ENCODE measurements at places on chromosomes 12 and 14. TPM values are rescaled to one million over a fixed set of nuclear protein-coding genes. Genes with fewer than 3 reads are reported as not detected.

Gene BMAL2
- total RNA-seq = 6.6 TPM

Gene LRRIQ1
- total RNA-seq = not detected

Gene MGP
- 26.6 TPM for total RNA-seq

Gene NKX2-1
- not detected for total RNA-seq

Gene SLC24A4
- not detected for total RNA-seq

Gene PTGER2
- 1.3 TPM for total RNA-seq

Gene FKBP4
- total RNA-seq = 44.9 TPM

Gene ACRBP
- total RNA-seq = 0.23 TPM

Gene C12orf42
- total RNA-seq = not detected

Gene OAS2
- 4.0 TPM for total RNA-seq

Gene SLCO1B3
- total RNA-seq = not detected

Gene KSR2
- total RNA-seq = not detected

Gene TMCC3
- under 0.01 TPM for total RNA-seq

Gene LMNTD1
- total RNA-seq = not detected

Gene ACSM4
- total RNA-seq = not detected

Gene GYS2
- total RNA-seq = not detected

Gene LRCOL1
- not detected for total RNA-seq

Gene POU6F1
- total RNA-seq = 1.5 TPM

Gene DAO
- not detected for total RNA-seq

Gene B3GNT4
- not detected for total RNA-seq

Gene AQP2
- not detected for total RNA-seq

Gene TSPAN8
- total RNA-seq = 0.35 TPM

Gene FAM216A
- total RNA-seq = 11.7 TPM

Gene RHEBL1
- total RNA-seq = 0.60 TPM

Gene SLC6A13
- total RNA-seq = 0.38 TPM

Gene ATP23
- total RNA-seq = 3.0 TPM

Gene PRR13
- 12.1 TPM for total RNA-seq

Gene GPD1
- 0.47 TPM for total RNA-seq

Gene HOXC12
- total RNA-seq = not detected

Gene GALNT9
- total RNA-seq = not detected

Gene RPGRIP1
- total RNA-seq = under 0.01 TPM

Gene LALBA
- total RNA-seq = not detected

Gene HSPA2
- total RNA-seq = 2.9 TPM

Gene RNASE7
- total RNA-seq = not detected

Gene VDR
- 15.8 TPM for total RNA-seq

Gene OTUB2
- total RNA-seq = 1.5 TPM

Gene TGM1
- 1.6 TPM for total RNA-seq

Gene PLEKHG7
- not detected for total RNA-seq

Gene GPRC5D
- total RNA-seq = 0.12 TPM

Gene PPM1H
- 1.3 TPM for total RNA-seq

Gene TMEM121
- 13.6 TPM for total RNA-seq

Gene E2F7
- total RNA-seq = 3.0 TPM

Gene AMN
- 0.23 TPM for total RNA-seq

Gene HOXC6
- total RNA-seq = 0.35 TPM

Gene STYK1
- total RNA-seq = 0.82 TPM

Gene CIROP
- 0.12 TPM for total RNA-seq

Gene ASIC1
- total RNA-seq = 5.9 TPM

Gene OTOGL
- total RNA-seq = 0.08 TPM

Gene PTPRR
- 0.94 TPM for total RNA-seq

Gene HELB
- total RNA-seq = 2.9 TPM

Gene KRT85
- total RNA-seq = not detected

Gene PIK3C2G
- total RNA-seq = not detected

Gene RIMBP2
- not detected for total RNA-seq

Gene CMA1
- not detected for total RNA-seq

Gene DBX2
- not detected for total RNA-seq

Gene BDKRB2
- total RNA-seq = 61.8 TPM

Gene LTBP2
- total RNA-seq = 99.9 TPM

Gene USP44
- total RNA-seq = 0.38 TPM

All from smooth muscle cell of the coronary artery (primary cell).